ENCODE measurements at places on chromosomes 7 and 10.

GRCh38 chr7:74527842-74528241 lies 74.1 kb downstream of the GTF2IRD1 start:
- no peak for DNase-seq

- DNase-seq: no peak
Measured at GRCh38 chr10:60937022-60937421, 7.0 kb downstream of the RHOBTB1 start.

GRCh38 chr7:99126921-99127553 lies 16.9 kb downstream of the SMURF1 start:
- no peak for DNase-seq

GRCh38 chr7:41566581-41566980 lies 136.3 kb downstream of the INHBA start:
- DNase-seq: no peak

GRCh38 chr10:80694930-80695329 lies 157.2 kb downstream of the SH2D4B start:
- DNase-seq: no peak

DNA sequence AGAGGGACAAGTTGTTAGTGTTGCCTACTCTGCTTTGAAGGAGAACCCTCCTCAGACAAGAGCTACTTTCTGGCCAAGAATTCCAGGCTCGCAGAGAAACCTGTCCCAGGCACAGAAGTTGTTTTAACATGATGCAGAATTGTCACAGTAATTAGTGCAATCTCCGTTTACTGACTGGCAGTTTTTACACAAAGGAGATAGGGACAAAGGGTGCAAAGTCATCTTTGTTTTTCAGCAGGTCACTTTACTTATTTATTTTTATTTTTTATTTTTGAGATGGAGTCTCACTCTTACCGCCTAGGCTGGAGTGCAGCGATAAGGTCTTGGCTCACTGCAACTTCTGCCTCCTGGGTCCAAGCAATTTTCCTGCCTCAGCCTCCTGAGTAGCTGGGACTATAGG lies 12.3 kb downstream of the TCF7L2 start:
- DNase-seq: no peak

- DNase-seq: no peak
Measured at GRCh38 chr7:104926601-104927041, 87.4 kb upstream of the KMT2E start.

DNA sequence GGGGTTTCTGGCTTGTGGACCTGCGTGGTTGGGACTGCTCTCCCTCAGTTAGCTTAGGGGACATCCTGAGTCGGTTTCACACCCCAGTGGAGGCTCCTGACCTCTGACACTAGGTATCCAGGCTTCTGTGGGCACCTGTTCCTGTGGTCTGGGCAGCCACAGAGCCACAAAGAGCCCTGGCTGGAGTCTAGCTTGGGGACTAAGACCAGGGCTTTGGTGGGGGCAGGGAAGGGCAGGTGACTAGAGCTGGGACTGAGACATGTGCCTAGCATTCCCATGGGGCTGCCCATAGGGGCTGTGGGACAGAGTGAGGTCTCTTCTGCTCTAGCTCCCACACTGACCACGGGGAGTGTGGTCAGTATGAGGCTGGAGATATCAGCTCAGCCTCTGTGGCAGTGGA lies 4.0 kb upstream of the TMEM270 start:
- no peak for DNase-seq
